Eye (tissue), 1 donor: ENCODE measurements at places on chromosomes 16 and 17.

DNA sequence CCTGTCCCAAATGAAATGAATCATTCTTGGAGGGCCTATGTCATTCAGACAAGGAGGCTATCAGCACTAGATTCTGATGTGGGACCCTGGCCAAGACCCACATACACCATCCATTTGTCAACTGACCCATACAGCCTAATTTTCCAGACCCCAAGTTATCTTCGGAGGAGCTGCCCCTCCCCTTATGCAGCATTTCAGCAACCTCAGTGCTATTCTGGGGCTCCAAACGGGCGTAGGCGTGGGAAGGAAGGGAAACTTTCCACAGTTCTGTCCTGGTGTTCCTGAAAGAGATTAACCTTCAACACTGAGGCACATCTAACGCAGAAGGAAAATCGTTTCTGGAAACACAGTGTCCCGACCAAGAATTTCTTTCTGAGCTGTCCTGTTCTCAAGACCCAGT, 86.7 kb downstream of the MYH11 start:
- DNase-seq: no peak

- DNase-seq: peak; percentile 71
Observed at GRCh38 chr17:39208893-39209292, 8.8 kb downstream of the RPL19 start.

- no peak for DNase-seq
Observed at GRCh38 chr16:58495521-58496331, 4.2 kb upstream of the NDRG4 start.

DNA sequence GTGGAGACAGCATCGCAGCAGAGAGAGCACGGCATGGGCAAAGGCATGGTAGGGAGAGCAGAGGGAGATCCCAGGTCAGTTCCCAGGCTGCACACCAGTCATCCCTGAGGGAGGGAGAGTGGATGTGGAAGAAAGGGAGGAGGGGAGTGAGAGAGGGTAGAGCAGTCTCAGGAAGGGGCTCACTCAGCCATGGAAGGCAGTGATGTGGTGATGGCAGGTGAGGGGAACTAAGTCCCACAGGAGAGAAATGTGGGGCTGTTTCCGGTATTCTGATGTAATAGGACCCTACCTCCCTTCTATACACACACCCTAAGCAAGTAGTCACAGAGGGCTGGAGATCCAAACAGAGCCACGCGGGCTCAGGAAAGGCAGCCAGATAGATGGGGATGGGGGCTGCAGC, 500.3 kb upstream of the CDH11 start:
- DNase-seq: no peak

- no peak for DNase-seq
Observed at GRCh38 chr17:28875848-28876550, 21.2 kb downstream of the ERAL1 start.

DNA sequence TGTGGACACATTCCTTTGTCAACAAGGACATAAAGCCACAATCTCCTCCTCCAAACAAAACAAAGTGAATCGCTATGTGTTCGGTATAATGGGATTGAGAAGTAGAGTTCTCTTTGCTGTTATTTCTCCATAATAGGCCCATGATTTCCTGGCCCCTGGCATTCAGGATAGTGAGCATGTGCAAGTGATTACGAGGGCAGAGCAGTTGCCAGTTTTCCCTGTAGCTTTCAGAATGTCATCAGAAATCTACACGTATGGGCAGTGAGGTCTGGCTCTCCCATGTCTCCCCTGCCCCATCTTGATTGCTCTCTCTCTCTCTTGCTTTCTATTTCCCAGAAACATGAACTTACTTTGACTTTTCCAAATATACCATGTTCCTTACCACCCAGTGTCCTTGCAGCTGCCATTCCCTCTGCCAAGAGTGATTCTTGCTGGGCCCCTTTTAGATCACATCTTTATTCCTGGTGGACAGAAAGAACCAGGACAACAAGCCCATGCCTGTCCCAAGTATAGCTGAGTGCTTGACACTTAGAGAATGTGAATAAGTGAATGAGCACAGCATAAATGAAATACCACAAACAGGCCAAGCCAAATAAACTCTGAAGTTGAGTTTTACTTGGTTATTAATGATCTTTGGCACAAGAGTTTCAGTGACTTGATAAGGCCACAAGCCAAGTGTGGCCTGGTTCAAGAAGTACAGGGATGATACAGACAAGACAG, 273.1 kb downstream of the CDH13 start:
- no peak for DNase-seq

DNA sequence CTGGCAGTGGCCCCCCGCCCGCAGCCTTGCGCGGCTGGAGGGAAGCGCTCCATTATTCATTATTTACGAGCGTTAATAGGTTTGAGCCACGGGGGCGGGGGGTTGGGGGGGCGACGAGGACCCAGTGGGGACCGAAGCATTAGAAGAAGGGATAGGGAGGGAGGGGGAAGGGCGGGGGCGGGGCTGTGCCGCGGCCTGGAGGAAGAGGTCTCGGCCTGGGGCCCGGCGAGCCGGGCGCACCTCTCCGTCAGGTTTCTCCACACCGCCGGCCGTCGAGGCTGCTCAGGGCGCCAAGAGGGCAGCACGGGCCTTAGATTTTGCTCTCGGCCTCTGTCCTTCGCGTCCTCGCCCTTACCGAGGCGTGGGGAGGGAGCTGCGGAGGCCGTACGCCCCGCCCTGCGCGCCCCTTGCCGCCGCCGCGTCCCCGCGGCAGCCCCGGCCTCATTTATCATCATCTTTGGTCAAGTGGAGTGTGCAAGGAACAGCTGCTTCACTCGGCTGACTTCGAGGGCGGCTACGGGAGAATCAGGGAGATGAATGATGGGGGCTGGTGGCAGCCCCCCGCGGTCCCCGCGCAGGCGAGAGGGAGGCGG, 54.2 kb downstream of the SREBF1 start:
- peak; percentile 86 for DNase-seq

DNA sequence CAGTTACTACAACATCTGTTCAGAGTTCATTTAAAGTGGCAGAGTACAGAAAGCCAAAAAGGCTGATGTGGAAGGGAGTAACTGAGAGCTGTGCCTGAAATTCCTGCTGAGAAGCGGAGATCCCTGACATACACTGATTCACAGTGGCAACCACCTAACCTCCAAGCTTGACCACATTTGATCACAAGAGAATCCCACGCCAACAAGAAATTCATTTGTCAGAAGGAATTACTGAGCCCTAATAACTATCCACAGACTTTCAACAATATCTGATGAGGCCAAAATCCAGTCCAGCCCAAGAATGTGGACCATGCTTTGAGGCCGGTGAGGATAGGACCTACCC, 168.5 kb upstream of the RPH3AL start:
- DNase-seq: no peak

GRCh38 chr16:55981557-55981956, 106.4 kb upstream of the CES5A start:
- DNase-seq: no peak

- peak; percentile 71 for DNase-seq
Observed at GRCh38 chr16:23374721-23375510, 72.8 kb downstream of the SCNN1B start.

- DNase-seq: peak; percentile 2
Observed at GRCh38 chr17:48645639-48646182, 19.6 kb upstream of the HOXB9 start.

GRCh38 chr17:81514489-81514738, 1.8 kb upstream of the ACTG1 start:
- DNase-seq: no peak

DNA sequence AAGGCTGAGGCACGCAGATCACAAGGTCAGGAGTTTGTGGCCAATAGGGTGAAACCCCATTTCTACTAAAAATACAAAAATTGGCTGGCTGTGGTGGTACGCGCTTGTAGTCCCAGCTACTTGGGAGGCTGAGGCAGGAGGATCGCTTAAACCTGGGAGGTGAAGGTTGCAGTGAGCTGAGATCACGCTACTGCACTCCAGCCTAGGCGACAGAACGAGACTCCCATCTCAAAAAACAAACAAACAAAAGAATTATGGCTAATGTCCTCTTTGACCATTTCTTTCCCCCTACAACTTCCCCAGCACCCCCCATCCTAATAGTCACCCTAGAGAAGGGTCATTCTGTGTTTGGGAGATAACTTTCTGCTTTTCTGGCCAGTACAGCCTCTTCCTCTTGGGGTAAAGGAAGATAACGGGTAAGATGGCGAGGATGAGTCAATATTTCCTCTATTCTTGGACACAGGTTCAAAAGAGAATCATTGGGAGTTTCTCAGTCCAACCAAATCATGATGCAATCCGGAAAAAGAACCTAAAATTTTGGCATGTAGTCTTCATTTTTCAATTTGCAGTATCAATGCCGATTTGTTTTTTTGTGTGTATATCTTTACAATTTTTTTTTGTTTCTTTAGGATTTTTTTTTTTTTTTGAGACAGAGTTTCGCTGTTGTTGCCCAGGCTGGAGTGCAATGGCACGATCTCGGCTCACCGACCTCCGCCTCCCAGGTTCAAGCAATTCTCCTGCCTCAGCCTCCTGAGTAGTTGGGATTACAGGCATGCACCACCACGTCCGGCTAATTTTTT, 107.6 kb upstream of the MED13 start:
- no peak for DNase-seq

DNA sequence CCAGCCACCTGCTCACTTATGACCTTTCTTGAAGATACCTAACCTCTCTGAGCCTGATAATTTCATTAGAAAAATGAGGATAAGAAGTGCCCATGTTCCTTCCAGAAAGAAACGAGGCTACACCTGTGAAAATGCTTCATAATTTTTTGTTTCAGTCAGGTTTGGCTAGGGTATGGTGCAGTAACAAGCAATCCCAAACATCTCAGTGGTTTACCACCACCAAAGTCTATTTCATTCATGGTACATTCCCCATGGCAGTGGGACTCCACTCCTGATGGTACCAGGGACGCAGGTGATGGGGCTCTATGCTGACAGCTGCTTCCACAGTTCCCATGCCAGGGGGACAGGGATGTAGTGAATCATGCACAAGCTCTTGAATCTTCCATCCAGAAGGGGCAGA, 147.6 kb upstream of the CES5A start:
- no peak for DNase-seq

GRCh38 chr17:59372138-59372751, 40.8 kb downstream of the YPEL2 start:
- DNase-seq: peak; percentile 44

GRCh38 chr16:67259705-67260104, 10.9 kb downstream of the SLC9A5 start:
- no peak for DNase-seq

DNA sequence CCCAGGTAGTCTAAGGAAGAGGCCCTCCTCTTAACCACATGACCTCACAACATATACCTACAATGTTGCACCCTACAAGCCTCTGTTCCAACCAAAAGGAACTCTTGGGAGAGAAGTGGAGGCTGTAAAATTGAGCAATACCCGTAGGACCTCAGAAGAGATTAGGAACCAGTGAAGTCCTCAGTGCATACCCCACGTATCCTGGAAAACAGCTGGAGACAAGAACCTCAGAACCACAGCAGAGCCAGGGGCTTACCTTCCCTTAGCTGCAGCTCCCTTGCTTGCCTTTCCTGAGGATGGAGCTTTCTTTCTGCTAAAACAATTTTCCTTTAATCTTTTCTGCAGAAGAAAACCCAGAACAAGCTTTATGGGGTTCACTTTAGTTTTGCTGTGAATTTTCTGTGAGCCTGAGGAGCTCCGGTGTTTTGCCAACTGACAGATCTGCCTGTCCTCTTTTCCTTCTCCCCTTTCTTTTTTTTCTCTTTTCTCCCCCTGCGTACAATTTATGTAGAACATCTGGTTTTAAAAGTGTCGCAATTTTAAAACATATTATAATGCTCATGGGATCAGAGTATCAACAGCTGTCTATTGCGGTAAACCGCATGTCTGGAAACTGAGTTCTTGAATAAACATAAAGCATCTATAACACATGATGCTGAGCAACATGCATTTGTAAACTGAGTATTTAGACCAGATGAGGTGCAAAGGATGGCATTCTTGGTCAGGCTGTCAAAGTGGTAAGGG, 226.4 kb upstream of the MAF start:
- DNase-seq: no peak

DNA sequence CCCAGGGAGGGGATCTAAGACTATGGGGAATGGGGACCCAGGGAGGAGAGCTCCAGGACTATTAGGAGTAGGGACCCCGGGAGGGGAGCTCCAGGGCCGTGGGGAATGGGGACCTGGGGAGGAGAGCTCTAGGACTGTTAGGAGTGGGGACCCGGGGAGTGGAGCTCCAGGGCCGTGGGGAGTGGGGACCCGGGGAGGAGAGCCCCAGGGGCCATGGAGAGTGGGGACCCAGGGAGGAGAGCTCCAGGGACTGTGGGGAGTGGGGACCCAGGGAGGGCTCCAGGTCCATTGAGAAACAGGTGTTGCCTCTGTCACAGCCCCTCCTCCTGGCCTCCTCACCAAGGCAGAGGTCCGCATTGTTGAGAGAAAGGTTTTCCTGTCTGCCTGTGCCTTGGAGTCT, 16.0 kb downstream of the MPRIP start:
- no peak for DNase-seq

DNA sequence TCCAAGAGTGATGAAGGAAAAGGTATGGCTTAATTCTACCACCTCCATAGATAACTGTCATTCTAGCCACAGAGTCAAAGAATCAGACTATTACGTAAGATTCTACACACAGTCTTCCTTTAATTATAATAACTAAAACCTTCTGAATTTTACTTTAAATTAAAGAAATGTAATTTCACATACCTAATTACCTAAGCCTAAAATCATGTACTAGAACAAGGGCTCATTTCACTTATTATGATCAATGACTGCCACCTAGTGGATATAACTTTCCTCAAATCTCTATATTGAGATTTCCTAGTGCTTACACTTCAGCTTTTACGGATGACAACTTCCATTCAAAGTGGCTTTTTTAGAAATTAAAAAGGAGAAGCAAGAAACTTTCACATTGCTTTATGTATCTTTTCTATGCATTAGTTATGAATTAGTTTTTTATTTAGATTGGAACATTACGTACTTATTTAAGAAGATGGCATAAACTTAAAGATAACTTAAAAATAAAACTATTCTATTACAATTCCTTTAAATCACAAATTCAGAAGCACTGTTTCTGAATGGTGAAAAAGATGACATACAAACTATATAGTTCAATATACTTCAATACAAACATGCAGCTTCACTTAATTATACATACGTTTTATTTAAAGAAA, 18.2 kb upstream of the ABCA10 start:
- DNase-seq: peak; percentile 77

GRCh38 chr17:79803997-79804855, 7.3 kb upstream of the CBX8 start:
- peak; percentile 72 for DNase-seq

DNA sequence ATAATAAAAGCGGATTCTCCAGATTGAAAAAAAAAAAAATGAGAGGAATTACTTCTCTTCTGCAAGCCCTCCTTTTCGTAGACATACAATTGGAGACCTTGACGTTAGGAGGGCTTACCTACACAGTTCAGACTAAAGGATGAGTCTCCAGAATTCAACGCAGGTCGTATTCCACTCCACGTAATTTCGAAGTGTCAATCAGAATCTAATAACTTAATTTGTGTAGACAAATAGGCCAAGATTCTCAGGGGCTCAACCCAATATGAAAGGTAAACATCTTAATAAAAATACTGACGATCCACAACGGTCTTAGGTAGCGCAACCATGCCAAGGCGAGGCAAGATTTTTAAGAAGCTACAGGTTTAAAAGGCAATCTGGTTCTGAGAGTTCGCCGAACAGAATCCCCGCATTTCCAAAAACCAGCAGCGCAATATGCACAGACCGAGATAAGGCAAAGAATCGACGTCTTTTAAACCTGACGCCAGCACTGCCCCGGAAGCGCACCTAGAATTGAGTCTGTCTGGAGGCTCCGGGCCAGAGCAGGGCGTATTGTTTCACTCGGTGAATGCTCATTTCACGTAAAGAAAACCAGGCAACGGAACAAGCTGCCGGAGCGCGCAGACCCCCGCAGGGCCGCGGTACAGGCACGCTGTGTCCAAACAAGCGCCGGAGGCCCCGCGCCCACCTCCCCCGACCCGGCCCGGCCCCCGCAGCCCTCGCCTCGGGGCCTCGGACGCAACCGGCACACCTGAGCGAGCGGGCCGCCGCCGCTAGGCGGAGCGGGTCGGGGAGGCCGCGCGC, 623 bp downstream of the MBTPS1 start:
- DNase-seq: peak; percentile 72
